ENCODE measurements at places on chromosomes 7 and 10.

DNA sequence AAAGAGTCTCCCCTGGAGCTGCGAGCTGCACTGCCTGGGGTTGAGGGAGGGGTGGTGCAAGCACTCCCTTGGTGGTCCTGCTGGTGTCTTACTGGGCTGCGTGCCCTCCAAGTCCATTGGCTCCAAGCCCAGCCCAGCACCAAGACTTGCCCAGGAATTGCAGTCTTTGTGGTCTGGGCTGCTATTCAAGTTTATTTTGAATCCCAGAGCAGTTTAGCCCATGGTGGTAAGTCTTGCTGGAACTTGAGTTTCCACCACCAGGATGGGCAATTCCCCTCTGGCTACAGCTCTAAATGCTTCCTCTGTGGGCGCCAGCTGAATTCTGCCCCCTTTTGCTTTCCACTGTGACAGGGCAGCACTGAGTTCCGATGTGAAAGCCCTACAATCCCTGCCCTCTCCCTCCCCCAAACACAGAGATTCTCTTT, 25.1 kb downstream of the GALNT11 start:
- DNase-seq: no peak
- H3K4me3 ChIP-seq: no peak overlapping the region
- H3K27ac ChIP-seq: no peak overlapping the region
- H3K27me3 ChIP-seq: no peaks in the 10 kb centered on the region
- H3K36me3 ChIP-seq: no peaks in the 10 kb centered on the region
- H3K4me1 ChIP-seq: no peaks in the 10 kb centered on the region

GRCh38 chr7:151782598-151783448, 94.1 kb downstream of the PRKAG2 start:
- H3K4me3 ChIP-seq: peak overlapping the region; percentile 44
- peak overlapping the region; percentile 64 for H3K27ac ChIP-seq
- peaks cover 13% of the 10 kb centered on the region for H3K4me1 ChIP-seq
- DNase-seq: peak; percentile 87
- peaks cover 39% of the 10 kb centered on the region for H3K36me3 ChIP-seq

DNA sequence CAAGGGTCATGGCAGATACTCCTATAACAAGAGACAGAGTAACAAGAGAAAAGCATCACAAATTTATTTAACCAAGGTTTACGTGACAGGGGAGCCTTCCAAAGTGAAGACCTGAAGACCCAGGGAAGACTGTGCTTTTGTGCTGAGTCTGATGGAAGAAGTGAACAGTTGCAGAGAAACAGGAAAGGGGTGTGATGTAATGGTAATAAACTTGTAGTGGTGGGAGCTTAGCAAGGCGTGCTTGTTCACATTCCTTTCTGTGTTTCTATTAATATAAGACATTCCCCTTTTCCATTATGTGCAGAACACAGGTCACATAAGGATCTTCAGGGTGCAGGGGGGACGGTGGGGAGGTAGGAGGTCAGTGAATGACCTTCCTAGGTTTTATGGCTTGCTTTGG, 25.5 kb upstream of the C10orf67 start:
- no peak overlapping the region for H3K4me3 ChIP-seq
- no peak overlapping the region for H3K27ac ChIP-seq
- peaks cover 8% of the 10 kb centered on the region for H3K4me1 ChIP-seq
- no peaks in the 10 kb centered on the region for H3K27me3 ChIP-seq
- DNase-seq: no peak

- no peak for DNase-seq
- no peaks in the 10 kb centered on the region for H3K27me3 ChIP-seq
- H3K36me3 ChIP-seq: peaks cover 85% of the 10 kb centered on the region
- H3K27ac ChIP-seq: no peak overlapping the region
- peaks cover 38% of the 10 kb centered on the region for H3K4me1 ChIP-seq
Observed at GRCh38 chr10:69375307-69376151, 41.2 kb downstream of the TACR2 start.

- H3K36me3 ChIP-seq: no peaks in the 10 kb centered on the region
- no peak overlapping the region for H3K27ac ChIP-seq
- no peaks in the 10 kb centered on the region for H3K4me1 ChIP-seq
Observed at GRCh38 chr7:127034186-127034806, 218.4 kb downstream of the GRM8 start.

GRCh38 chr10:133310399-133310755, 1.7 kb downstream of the ZNF511 start:
- no peak overlapping the region for H3K27ac ChIP-seq
- peaks cover 37% of the 10 kb centered on the region for H3K4me1 ChIP-seq
- no peak overlapping the region for H3K4me3 ChIP-seq
- no peaks in the 10 kb centered on the region for H3K27me3 ChIP-seq
- DNase-seq: no peak
- peaks cover 37% of the 10 kb centered on the region for H3K36me3 ChIP-seq

- H3K27me3 ChIP-seq: peaks cover 4% of the 10 kb centered on the region
- peaks cover 16% of the 10 kb centered on the region for H3K4me1 ChIP-seq
- no peaks in the 10 kb centered on the region for H3K36me3 ChIP-seq
- no peak for DNase-seq
- no peak overlapping the region for H3K4me3 ChIP-seq
Observed at GRCh38 chr10:1738950-1739349, 1.6 kb upstream of the ADARB2 start.

GRCh38 chr10:30026578-30026977, 32.8 kb downstream of the JCAD start:
- H3K36me3 ChIP-seq: no peaks in the 10 kb centered on the region
- H3K4me3 ChIP-seq: peak overlapping the region; percentile 34
- H3K4me1 ChIP-seq: peaks cover 45% of the 10 kb centered on the region
- H3K27me3 ChIP-seq: no peaks in the 10 kb centered on the region
- no peak for DNase-seq

DNA sequence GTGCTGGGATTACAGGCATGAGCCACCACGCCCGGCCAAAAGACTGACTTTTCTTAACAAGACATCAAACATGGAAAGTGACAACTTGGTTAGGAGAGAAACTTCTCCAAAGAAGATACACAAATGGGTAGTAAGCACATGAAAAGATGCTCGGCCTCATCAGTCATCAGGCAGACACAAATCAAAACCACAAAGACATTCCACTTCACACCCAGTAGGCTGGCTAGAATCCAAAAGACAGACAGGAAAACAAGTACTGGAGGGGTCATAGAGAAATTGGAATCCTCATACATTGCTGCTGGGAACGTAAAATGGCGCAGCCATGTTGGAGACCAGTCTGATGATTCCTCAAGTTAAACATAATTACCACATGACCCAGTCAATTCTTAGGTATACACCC, 16.4 kb downstream of the SEPHS1 start:
- H3K36me3 ChIP-seq: peaks cover 41% of the 10 kb centered on the region
- no peaks in the 10 kb centered on the region for H3K27me3 ChIP-seq
- no peak for DNase-seq
- no peak overlapping the region for H3K4me3 ChIP-seq
- H3K27ac ChIP-seq: no peak overlapping the region
- no peaks in the 10 kb centered on the region for H3K4me1 ChIP-seq

DNA sequence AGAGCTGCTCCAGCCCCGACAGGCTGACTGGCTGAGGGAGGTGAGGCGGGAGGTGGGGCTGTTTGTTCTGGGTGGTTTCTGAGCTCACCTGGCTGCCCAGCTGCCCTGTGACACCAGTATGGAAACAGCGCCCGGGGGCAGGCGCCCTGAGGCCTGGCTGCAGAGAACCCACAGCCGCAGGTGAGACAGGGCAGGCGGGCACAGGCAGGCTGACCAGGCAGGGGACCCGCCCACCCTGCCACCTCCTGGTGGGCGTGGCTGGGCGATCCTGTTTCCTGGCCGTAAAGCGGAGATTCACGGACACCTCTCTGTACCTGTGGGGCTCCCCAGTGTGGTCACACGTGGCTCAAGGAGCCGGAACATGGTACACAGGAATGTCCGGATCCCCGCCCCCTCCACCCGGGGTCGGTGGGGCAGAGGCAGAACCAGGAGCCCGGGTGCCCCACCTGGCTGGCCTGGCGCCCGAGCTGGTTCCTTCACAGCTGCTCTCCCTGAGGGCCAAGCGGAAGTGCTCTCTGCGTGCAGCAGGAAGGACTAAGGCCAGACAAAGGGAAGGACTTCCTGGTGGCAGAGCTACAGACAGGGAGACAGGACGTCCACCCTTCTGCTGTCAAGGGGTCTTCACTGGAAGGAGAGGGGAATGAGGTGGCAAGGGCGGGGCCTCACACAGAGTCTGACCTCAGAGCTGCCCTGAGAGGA, 3.9 kb downstream of the MICALL2 start:
- H3K27ac ChIP-seq: peak overlapping the region; percentile 87
- peaks cover 92% of the 10 kb centered on the region for H3K4me1 ChIP-seq
- H3K4me3 ChIP-seq: peak overlapping the region; percentile 26
- H3K36me3 ChIP-seq: peaks cover 16% of the 10 kb centered on the region
- no peaks in the 10 kb centered on the region for H3K27me3 ChIP-seq

GRCh38 chr10:60989400-60989876, 45.5 kb upstream of the RHOBTB1 start:
- no peaks in the 10 kb centered on the region for H3K27me3 ChIP-seq
- peak; percentile 57 for DNase-seq
- peak overlapping the region; percentile 69 for H3K27ac ChIP-seq
- H3K4me1 ChIP-seq: no peaks in the 10 kb centered on the region

DNA sequence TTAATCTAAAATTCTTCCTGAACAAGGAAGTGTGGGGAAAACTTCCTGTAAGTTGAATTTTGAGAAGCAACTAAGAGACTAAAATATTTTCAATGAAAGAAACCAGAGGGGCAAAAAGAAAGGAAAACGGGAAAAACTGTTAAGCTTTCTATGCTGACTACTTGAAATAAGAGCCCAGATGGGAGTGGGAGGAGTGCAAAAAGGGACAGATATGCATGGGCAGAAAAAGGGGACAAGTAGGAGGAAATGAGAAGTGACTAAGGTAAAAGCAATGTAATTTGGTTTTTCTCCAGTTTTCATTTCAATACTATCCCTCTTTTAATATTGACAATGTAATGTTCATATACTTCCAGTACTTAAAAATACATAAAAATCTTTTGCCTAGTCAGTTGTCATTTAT, 11.1 kb downstream of the OGA start:
- peaks cover 13% of the 10 kb centered on the region for H3K4me1 ChIP-seq
- DNase-seq: no peak
- no peaks in the 10 kb centered on the region for H3K27me3 ChIP-seq
- peaks cover 100% of the 10 kb centered on the region for H3K36me3 ChIP-seq
- no peak overlapping the region for H3K27ac ChIP-seq
- H3K4me3 ChIP-seq: no peak overlapping the region

GRCh38 chr10:124380256-124380995, 38.3 kb downstream of the OAT start:
- no peaks in the 10 kb centered on the region for H3K36me3 ChIP-seq
- no peak overlapping the region for H3K4me3 ChIP-seq
- peaks cover 57% of the 10 kb centered on the region for H3K27me3 ChIP-seq
- H3K27ac ChIP-seq: no peak overlapping the region
- DNase-seq: no peak

DNA sequence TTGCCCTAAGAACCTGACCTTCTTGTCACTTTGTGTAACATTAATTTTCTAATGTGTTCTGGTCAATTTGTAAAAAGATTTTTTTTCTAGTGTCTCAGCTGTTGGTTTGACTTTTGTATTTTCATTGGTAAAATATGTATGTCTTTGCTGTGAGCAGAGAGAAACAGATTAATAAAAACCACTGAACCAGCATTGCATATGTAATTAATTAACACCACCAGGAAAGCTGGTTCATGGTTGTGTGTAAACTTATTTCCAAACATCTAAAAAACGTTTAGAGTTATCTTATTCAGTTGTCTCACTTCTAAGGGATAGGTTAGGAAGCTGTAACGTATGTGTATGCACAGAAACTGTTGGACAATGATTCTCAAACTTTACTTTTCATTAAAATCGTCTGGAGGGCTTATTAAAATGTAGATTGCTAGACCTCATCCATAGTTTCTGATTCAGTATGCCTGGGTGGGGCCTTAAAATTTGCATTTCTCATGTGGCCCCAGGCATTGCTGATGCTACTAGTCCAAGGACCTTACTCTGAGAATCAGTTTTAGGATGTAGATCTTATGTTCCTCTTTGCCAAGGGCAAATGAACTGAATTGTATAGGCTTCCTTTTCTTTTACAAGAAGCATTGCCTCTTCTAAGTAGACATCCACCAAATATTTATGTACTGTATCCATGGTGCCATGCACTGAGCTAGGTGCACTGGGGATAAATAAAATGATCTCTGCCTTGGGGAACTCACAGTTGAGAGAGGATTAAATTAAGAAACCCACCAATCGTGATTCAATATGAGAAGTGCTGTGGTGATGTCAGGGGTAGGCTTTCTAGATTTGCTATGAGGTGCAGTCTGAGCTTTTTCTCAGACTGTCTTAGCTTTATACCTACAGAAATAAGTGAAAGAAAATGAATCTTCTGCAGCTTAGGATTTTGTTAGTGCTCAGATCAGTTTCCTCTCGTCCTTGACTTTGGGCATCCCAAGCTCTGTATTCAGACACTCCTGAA, 98.7 kb downstream of the AUTS2 start:
- H3K4me1 ChIP-seq: no peaks in the 10 kb centered on the region
- no peak overlapping the region for H3K27ac ChIP-seq
- no peak overlapping the region for H3K4me3 ChIP-seq

DNA sequence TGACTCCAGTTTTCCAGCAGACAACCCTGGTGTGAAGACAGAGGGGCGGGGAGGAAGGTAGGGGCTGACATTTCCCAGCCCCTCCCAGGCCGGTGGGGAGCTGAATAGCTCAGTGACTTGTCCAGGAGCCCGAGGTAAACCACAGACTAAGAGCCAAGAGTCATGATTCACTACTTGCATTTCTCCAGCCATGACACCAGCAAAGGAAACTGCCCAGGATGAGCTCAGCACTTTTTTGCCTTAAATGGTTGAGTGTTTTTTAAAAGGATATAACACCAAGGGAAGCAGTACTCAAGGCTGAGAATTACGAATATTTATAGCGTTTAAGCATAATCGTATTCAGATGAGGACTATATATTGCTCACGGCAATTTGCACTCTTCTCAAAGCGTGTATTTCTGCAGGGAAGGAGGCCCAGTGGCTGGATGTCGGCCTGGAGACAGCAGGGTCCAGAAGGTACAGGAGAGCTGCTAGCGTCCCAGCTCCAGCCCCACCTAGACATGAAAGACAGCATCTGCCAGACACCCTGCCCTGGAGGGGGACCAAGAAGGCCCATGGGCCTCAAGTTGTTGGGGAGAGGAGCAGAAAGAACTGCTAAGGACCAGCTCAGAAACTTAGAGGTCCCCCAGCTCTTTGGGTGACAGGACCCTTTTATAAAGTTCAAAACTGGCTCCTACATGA, 141.4 kb downstream of the GRID1 start:
- H3K4me1 ChIP-seq: no peaks in the 10 kb centered on the region
- H3K27me3 ChIP-seq: no peaks in the 10 kb centered on the region
- no peak for DNase-seq
- H3K36me3 ChIP-seq: no peaks in the 10 kb centered on the region
- no peak overlapping the region for H3K4me3 ChIP-seq
- no peak overlapping the region for H3K27ac ChIP-seq

DNA sequence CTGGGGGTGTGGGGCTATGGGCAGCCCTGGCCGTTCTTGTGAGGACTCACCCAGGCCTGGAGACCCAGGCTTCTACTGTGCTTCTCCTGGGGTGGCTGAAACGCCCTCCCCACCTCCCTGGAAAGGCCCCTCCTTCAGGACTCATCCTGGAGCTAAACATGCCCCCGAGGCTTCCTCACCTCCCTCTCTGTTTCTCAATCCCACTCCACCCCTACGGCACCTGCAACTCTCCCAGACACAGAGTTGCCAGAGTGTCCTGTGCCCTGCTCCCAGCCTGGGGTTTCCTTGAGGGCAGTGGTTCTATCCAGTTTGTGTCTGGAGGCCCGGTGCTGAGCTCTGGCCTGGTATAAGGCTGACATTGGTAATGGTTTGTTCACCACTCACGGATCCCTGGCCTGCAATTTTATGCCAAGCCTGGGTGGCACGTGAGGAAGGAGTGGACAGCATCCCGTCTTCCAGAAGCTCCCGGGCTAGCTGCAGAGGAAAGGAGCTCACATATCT, 68.0 kb downstream of the GRID1 start:
- no peaks in the 10 kb centered on the region for H3K36me3 ChIP-seq
- H3K27ac ChIP-seq: no peak overlapping the region
- no peak for DNase-seq
- H3K4me3 ChIP-seq: no peak overlapping the region
- no peaks in the 10 kb centered on the region for H3K27me3 ChIP-seq

Data from stomach (tissue), 19 donors.